MM.1S (cell line): ENCODE measurements at places on chromosomes 6 and 20.

- peak; percentile 51 for DNase-seq
Observed at GRCh38 chr6:159107451-159108260, 61.5 kb upstream of the FNDC1 start.

DNA sequence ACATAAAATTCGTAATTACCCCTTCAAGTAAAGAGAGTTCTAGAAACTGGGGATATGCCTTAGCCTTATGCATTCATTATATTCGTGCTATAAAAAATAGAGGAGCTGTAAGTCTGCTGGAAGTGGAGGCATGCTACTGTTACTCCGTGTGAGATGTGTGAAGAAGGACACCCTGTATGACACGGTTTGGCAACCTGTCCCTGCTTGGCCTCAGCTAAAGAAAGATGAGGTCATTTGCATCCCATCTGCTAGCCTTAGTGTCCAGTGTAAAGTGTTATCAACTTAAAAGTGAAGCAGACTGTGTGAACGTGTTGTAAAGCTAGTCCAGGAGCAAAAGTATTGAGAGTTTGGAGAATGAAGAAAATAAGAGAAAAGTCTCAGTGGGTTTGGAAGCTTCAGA, 135.1 kb upstream of the RAB32 start:
- no peak for DNase-seq

- DNase-seq, result no peak
Observed at GRCh38 chr6:27163834-27164233, 83.7 kb upstream of the PRSS16 start.

GRCh38 chr20:4708856-4709255, 12.9 kb upstream of the PRND start:
- DNase-seq, result no peak

GRCh38 chr6:116941727-116942126, 64.7 kb downstream of the RFX6 start:
- DNase-seq, result no peak

DNA sequence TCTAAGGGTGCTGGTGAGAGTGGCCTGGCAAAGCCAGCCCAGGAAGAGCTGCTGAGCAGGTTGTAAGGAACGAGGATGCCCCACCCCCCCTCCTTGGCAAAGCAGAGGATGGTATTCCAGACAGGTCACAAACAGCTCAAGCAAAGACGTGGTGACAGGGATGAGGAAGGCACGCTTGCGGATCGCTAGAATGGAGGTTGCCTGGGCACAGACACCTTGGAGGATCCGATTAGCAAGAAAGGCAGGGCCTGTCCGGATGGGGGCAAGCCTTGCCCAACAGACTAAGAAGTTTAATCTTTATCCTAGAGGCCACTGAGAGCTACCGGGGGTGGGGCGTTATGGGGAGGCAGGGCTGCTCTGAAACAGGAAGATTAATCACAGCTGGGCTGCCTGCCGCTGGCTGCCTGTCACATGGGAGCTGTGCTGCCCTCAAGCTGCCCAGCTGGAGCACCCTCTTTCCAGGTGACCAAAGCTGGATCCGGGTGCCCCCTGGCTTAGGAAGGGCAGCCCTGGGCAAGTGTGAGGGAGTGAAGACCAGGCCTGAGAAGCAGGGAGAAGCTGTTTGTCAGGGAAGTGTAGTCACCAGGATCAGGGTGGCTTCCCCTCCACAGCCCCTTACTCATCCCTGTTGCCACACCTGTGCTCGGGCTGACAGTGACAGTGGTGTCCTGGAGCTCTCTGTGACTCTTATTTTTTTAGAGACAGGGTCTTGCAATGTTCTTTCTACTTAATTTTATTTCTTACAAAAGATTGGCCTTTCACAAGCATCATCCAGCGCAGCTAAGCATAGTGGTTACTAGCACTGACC, 9.1 kb upstream of the MAPK13 start:
- DNase-seq, result peak; percentile 22

DNA sequence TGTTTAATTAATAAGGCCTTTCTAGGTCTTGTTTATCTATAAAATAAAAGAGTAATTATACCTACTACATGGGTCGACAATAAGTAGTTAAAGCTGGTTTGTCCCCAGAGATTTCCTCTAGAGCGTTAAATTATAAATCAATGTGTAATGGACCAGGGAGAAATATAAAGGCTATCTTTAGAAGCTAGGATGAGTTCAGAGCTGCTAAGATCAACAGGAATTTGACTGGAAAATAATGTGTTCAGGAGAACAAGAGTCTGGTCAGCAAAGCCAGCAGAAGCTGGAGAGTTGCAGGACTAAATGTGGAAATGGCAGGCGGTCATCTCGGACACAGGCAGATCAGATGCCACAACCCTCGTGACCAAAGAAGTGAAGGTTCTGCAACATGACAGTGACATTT, 428.8 kb downstream of the EPM2A start:
- DNase-seq, result no peak

GRCh38 chr20:32071395-32072167, 19.5 kb downstream of the HCK start:
- no peak for DNase-seq

DNA sequence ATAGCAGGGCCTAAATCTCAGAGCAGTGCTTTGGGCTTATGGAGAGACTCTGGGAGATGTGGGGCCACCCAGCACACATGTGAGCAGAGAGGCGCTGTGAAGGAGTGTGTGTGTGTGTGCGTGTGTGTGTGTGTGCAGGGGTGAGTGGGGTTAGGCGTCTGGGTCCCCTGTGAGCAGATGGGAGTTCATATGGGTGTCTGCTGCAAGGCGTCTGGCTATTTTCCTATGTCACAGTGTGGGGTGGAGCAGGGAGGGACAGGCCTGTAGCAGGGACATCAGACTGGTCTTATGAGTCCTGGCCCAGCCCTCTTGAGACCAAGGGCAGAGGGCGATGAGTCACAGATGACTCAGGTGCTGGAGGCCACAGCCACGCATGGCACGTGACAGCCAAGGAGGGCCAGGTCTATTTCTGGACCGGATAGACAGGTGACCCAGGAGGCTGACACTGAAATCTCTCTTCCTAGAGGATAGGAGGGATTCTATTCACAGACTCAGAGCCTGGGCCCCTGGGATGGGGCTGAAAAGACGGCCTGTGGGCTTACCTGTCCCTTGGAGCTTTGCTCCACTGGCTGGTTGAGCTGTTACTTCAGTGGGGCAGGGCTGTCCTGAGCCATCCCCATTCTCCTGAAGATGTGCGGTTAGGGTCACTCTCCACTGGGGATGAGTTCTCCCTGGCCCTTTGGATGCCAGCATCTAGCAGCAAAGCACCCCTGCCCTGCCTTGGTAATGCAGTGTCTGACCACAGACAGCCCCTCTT, 28.9 kb downstream of the VEGFA start:
- DNase-seq, result peak; percentile 67

DNA sequence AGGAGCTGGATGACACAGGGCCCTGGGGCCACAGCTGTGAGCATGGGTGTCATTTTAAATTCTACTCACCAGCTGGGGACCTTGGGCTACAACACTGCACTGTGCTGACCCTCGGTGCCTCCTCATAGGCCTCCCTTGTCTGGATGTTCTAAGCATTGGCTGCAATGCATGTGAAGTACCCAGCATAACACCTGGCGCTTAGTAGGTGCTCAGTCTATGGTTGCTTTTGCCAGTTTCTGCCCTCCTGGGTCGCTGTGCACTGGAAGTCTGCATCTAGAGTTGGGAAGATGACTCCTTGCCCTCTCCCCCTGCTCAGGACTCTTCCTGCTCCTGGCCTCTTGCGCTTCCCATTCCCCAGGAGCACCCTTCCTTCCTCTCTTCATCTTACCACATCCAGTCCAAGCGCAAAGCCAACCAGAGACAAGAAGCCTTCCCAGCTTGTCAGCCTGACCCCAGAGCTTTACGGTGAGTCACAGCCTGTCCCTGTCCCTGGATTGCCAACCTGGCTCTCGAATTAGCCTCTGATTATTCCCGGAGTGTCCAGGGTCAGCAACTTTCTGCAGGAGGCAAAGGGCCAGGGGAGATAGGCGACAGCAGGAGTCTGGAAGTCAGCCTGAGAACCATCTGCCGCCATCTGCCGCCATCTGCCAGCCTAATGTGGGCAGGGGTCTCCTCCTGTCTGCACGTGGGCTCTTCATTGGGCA, 8.8 kb downstream of the SLC13A3 start:
- DNase-seq, result no peak

DNA sequence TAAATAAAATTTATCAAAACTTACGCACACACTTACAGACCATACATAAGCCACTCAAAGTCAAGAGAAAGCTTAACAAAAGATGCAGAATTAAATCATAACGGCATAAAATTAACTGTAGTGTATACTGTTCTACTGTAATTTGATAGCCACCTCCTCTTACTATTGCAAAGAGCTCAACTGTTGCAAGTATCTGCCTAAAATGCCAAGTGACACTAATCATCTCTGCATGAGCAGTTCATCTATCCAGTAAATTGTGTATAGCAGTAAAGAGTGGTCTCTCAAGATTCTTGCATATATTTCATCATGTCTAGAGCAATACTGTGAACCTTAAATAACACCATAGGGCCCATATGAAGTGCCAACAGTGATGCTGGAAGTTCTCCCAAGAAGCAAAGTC, 12.3 kb downstream of the OR2H2 start:
- DNase-seq, result no peak
